Endothelial cell (in vitro differentiated cells): ENCODE measurements at places on chromosomes 3 and 15.

- DNase-seq, result no peak
Measured at GRCh38 chr3:14918356-14918860, 29.0 kb upstream of the NR2C2 start.

GRCh38 chr3:168574455-168575158, 478.9 kb upstream of the GOLIM4 start:
- no peak for DNase-seq

- no peak for DNase-seq
Measured at GRCh38 chr3:49471856-49472495, 1.9 kb downstream of the DAG1 start.

GRCh38 chr15:88529021-88529630, 17.4 kb downstream of the DET1 start:
- DNase-seq, result no peak

DNA sequence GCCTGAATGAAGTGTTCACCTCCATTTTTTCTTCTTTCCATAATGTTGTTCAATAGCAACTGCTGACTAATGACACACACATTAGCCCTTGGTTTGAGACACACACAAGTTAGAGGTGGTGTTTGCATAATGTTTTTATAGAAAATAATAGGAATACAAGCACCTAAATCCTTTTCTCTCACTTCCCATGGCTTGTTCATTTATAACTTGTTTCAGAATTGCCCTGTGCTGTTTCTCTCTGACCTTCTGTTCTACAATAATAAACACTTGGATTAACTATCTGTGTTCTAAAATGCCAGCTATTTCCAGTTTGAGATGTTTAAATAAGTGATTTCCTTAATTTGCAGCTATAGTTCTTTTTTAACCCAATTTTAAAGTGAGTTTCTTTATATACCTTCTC, 525.1 kb upstream of the ROBO2 start:
- no peak for DNase-seq

- DNase-seq, result peak; percentile 90
Measured at GRCh38 chr3:127574880-127575878, 15.4 kb downstream of the TPRA1 start.

DNA sequence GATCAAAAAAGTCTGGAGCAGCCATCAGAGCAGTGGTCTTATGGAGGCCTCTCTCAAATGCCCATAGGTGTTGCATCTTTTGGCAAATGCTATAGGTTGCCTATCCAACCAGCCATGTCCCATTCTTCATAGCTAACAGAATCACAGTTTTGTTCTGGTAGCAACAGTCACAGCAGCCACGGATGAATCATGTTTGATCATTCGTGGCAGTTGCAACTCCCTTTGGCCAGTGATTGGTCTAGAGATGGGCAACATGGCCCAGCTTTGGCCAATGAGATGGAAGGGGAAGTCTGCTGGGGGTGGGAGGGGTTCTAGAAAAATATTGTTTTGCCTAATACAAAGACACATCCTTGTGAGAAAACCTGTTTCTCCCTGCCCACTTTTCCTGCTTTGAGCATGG, 50.3 kb upstream of the PPP2R3A start:
- no peak for DNase-seq
